ENCODE measurements at places on chromosomes 5 and 9. TPM values are rescaled to one million over a fixed set of nuclear protein-coding genes. Genes with fewer than 3 reads are reported as not detected.

The SHISAL2B gene
- total RNA-seq = not detected

The NR2F1-AS1 gene
- 16.4 TPM for total RNA-seq

The TRIM36 gene
- 2.2 TPM for total RNA-seq

The NTNG2 gene
- total RNA-seq = 0.10 TPM

The SHOC1 gene
- not detected for total RNA-seq

The PTCD2 gene
- 8.4 TPM for total RNA-seq

The PCDHAC2 gene
- 0.33 TPM for total RNA-seq

The ZNF79 gene
- total RNA-seq = 14.4 TPM

The CAMK2A gene
- total RNA-seq = not detected

The TMC1 gene
- 0.33 TPM for total RNA-seq

The ARHGEF28 gene
- total RNA-seq = 154 TPM

The SLC34A3 gene
- total RNA-seq = not detected

The SV2C gene
- total RNA-seq = not detected

The POC5 gene
- 10.0 TPM for total RNA-seq

The FLT4 gene
- 93.0 TPM for total RNA-seq

The SEC24A gene
- 34.7 TPM for total RNA-seq

The LAMC3 gene
- under 0.01 TPM for total RNA-seq

The PCDHA1 gene
- total RNA-seq = not detected

The C5orf58 gene
- total RNA-seq = not detected

The ADAMTS19 gene
- not detected for total RNA-seq

The LRRC14B gene
- not detected for total RNA-seq

The SLC25A2 gene
- total RNA-seq = 0.48 TPM

The SMIM33 gene
- total RNA-seq = not detected

All from vein endothelial cell (primary cell).